ENCODE measurements at places on chromosomes 12 and 14.

GRCh38 chr14:102079700-102079979 is 7.2 kb downstream of the HSP90AA1 start:
- no peak for DNase-seq

- no peak for DNase-seq
Observed at GRCh38 chr14:74670726-74671411, 42.0 kb downstream of the AREL1 start.

- DNase-seq: no peak
Observed at GRCh38 chr12:62481843-62482540, 15.4 kb downstream of the MON2 start.

GRCh38 chr12:51200806-51201205 is 17.1 kb downstream of the POU6F1 start:
- no peak for DNase-seq

GRCh38 chr14:30443368-30444007 is 115.5 kb upstream of the G2E3 start:
- peak; percentile 55 for DNase-seq

DNA sequence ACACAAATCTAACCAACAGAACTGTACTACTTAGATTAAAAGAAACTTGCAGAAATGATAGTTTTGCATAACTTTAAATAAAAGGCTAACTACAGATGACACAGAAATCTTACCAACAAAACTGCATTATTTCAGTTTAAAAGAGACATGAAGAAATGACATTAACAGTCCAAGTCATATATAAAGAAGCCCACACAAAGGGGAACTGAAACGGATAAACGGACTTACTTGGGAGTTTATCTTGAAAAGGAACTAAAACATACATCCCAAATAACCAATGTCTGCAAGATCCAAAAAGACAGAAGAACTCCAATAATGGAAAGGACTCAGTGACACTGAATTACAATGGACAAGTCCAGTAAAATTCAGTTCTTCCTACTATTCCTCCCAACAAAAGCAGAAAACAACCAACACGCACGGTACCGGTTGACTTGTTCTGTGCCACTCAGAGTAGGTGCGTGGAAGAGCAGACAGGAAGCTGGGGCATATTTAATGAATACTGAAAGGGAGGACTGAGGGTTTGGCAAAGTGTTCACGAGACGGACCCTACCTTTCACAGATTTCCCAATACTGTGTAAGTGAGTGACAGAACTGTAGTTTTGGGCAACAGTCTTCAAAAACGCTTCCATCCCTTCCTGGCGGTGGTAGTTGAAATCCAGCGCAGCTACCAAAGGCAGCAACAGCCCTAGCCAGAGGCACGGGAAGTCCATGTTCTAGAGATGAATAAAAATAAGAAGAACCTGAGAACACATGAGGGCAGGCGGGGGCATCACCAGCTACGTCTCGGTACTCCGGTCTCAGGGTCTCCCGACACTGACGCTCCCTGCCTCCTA is 627 bp downstream of the CPM start:
- no peak for DNase-seq

DNA sequence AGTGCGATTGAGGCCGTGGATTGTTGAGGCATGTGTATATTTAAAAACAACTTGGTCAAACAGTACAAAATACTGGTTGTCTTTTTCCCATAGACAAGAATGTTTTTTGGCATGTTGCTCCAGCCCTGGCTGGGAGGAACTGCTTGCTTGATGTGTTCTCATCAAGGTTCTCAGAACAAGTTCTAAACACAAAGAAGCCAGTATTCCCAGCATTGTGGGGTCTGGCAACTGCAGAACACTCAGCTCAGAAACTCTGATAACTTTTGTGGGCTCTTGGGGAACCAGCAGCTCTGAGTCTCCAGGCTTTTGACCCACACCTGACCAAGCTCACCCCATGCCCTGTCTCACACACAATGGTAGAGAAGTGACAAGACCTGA is 27.1 kb upstream of the DICER1 start:
- no peak for DNase-seq

DNA sequence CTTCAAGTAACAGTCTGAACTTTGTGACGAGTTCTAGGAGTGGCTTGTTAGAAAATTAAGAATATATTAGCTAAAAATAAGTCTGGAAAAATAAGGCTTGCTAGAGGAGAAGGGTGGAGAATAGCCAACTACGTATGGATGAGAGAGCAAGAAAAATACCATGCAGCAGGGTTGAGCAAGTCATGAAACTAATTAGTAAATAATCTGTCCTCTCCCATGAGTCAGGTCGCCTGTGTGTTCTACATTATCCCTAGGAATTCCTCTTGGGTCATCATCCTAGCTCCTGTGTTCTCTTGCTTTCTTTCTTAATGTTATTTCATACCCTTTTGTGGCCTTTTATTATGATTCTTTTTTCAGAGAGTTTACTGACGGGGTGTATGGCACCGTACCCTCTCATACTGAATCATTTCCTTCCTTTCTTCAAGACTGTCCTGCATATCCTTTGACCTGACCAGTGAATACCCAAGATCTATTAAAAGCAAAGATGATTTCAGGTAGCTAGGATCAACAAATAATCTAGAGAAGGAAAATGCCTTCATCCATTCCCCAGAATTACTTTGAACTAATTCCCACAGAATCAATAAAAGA is 177.2 kb upstream of the NPAS3 start:
- DNase-seq: no peak

DNA sequence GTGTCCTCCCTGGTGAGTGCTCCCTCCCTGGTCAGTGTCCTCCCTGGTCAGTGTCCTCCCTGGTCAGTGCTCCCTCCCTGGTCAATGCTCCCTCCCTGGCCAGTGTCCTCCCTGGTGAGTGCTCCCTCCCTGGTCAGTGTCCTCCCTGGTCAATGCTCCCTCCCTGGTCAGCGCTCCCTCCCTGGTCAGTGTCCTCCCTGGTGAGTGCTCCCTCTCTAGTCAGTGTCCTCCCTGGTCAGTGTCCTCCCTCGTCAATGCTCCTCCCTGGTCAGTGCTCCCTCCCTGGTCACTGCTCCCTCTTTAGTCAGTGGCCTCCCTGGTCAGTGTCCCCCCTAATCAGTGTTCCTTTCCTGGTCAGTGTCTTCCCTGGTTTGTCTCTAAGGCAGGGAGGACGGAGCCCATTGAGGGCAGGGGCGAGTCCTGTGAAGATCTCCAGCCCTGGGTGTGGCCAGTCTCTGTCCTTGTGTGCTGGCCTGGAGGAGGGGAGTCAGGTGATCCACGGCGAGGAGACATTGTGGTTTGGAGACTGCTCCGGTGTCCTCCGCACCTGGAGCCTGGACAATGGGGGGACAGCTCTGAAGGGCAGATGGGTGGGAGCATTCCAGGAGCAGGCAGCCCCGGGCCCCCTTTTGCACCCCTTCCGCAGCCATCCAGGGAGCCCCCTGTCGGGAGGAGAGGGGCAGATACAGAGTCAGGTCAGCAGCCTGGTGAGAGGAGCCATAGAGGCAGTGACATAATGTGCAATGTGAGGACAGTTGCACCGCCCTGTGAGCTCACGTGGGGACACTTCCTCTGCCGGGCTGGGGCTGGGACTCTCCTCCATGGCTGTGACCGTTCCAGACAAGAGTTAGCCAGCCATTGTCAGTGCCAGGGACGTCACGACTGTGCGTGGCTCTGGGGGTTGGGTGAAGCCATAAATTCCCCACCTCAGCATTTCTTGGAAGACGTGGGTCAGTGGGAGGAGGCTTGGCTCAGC is 93.4 kb downstream of the ADGRD1 start:
- no peak for DNase-seq

GRCh38 chr12:22286569-22286968 is 47.9 kb downstream of the ST8SIA1 start:
- no peak for DNase-seq

DNA sequence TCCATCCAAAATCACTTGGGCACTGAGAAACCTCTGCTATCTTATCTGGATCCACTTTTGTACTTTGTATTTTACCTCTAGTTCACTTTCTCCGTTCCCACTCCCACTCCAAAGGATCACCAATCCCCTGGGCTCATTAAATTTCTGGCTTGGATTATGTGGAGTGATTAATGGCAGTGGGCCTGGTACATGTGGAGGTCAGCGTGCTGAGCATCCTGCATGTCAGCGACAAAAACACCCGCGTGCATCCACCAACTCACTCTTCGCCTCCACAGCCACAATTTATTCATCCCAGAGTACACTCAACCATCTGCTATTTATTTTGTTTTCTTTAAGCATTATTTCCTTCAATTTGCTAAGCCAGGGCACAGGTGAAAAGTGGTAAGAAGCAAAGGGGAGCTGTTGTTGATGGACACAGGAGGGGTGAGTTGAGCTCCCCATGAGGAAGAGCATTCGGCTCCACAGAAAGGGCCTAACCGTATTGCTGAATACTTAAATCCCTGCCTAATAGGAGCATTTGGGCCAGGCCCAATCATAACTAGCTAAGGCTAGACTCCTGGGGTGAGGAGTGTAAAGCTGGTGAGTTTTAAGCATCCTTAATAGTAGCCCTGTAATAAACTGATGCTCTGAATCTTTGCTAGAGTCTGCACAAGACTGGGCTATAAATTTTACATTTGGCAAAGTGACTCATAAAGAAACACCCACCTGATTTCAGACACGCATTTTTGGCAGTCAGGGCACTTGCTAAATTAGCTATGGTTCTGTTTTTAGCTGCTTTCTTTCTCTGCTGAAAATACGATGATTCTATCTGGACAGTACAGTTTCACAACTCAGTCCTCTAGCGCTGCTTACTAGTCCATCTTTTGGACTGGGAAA is 137.8 kb downstream of the SLC25A21 start:
- no peak for DNase-seq

GRCh38 chr14:57657487-57657886 is 163.8 kb upstream of the CCDC198 start:
- DNase-seq: no peak

DNA sequence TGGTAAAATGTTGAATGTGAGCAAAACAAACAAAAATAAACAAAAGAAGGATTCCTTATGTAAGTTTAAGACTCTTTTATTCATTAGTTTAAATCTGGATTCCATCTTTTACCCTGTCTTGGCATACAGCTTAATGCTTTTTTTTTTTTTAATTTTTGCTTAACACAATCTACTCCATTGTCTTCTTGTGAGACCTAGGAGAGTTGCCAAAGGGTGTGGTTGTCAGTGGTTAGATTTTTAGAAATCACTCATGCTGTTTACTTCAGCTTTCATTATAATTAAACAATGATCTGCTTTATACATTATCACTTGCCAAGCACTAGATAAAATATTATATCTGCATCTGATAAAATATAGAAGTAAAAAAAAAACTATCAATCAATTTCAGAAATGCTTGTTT is 77.7 kb upstream of the KITLG start:
- peak; percentile 19 for DNase-seq

DNA sequence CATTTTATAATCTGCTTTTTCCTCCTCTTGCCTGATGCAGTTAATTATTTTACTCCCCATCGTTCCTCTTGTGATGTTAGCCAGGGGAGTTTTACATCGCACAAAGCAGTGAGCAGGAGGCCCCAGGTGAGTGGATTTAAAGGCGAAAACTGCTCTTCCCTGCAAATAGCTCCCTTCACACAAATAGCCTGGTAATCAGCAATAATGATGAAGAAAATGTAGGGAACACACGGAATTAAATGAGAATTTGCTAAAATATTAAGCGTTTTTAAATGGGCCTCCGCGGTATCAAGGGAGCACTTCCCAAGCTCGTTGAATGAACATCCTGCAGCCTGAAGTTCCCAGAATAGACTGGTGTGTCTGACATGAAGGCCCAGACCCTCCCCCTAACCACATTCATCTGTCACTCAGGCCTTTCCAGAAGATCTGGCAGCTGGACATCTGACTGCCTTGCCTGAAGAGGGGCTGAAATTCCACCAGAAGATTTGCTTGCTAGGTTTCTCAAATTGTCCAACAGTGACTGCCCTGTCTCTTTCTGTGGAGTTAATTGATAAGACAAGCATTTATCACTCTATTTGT is 127.2 kb downstream of the CCDC60 start:
- no peak for DNase-seq

- peak; percentile 84 for DNase-seq
Observed at GRCh38 chr12:63849106-63849620, 4.7 kb downstream of the SRGAP1 start.

GRCh38 chr12:59173695-59174094 is 253.4 kb upstream of the LRIG3 start:
- no peak for DNase-seq

DNA sequence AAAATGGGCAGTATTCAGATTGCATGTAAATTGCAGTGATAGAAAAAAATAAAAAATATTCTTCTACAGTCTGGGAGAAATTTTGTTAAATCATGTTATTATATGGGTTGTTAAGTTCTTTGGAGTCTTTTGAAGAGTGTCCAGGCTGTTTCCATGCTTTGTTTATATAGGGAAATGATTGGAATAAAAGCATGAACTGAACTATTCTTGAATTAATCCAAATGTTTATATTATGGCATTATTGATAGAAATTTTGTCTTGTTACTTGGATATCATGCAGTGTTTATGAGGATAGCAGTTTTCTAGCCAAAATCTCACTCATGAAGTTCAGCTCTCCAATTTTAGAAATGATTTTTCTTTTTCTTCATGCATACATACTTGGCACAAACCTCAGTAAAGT is 108.2 kb upstream of the NAV3 start:
- DNase-seq: peak; percentile 39

- no peak for DNase-seq
Observed at GRCh38 chr14:102344485-102344884, 18.2 kb downstream of the CINP start.

DNA sequence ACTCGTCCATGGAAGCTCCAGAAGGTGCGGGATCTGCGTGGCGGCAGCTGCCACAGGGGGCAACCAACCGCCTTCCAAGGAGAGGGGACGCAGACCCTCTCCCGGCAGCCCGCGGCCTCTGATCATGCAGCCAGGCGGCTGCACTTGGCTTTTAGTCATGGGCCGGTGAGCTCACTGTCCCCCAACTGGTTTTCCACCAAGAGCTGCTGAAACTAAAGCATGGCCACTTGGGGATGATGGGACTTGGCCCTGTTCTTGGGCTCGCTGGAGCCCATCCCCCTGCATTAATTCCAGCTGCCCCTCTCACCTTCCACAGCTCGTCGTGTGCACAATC is 39.1 kb downstream of the CCDC85C start:
- DNase-seq: no peak

DNA sequence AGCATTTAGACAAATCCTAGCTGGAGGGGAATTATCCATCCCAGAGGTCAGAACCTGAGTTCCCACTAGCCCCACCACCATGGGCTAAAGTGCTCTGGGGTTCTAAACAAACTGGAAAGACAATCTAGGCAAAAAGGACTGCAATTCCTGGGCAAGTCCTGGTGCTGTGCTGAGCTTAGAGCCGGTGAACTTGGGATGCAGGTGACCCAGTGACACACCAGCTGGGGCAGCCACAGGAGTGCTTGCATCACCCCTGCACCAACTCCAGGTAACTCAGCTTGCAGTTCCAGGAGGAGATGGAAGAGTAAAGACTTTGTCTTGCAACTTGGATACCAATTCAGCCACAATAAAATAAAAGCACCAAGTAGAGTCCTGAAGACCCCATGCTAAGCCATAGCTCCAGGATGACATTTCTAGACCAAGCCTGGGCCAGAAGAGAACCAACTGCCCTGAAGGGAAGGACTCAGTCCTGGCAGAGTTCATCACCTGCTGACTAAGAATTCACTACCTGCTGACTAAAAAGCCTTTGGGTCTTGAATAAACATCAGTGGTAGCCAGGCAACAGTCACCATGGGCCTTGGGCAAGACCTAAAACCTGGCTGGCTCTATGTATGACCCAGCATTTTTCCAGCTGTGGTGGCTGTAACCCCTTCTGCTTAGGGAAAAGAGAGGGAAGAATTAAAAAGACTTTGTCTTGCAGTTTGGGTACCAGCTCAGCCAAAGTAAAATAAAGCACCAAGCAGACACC is 223.4 kb upstream of the DIO2 start:
- DNase-seq: no peak

- DNase-seq: no peak
Observed at GRCh38 chr14:32633224-32633859, 304.2 kb downstream of the AKAP6 start.

GRCh38 chr12:25839470-25839869 is 119.0 kb upstream of the RASSF8 start:
- no peak for DNase-seq
